HT-29 (cell line): ENCODE measurements at places on chromosomes 5 and 9.

DNA sequence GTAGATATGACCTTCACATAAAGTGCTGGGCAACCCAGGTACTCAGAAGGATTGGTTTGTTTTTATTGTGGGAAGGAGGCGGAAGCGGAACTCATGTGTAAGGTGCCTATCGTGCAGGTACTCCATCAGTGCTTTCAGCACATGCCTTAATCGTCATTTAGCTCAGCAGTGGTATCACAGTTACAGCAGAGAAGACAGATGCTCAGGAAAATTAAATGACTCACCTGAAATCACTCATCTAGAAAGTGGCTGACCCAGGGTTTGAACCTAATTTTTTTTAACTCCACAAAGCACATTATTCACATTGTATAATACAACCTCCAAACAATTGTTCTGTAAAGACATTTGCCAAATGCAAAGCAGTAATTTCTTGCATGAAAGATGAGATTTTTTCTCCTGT, 2.2 kb downstream of the C5orf46 start:
- DNase-seq, result no peak

GRCh38 chr9:70635790-70636189, 221.3 kb upstream of the KLF9 start:
- no peak for DNase-seq

- no peak for DNase-seq
These were observed 14.8 kb downstream of the ROR2 start for GRCh38 chr9:91935066-91935749.

- DNase-seq, result no peak
These were observed 72.6 kb upstream of the EQTN start for GRCh38 chr9:27369591-27369990.

- DNase-seq, result no peak
These were observed 15.7 kb upstream of the BTF3 start for GRCh38 chr5:73482383-73483136.

DNA sequence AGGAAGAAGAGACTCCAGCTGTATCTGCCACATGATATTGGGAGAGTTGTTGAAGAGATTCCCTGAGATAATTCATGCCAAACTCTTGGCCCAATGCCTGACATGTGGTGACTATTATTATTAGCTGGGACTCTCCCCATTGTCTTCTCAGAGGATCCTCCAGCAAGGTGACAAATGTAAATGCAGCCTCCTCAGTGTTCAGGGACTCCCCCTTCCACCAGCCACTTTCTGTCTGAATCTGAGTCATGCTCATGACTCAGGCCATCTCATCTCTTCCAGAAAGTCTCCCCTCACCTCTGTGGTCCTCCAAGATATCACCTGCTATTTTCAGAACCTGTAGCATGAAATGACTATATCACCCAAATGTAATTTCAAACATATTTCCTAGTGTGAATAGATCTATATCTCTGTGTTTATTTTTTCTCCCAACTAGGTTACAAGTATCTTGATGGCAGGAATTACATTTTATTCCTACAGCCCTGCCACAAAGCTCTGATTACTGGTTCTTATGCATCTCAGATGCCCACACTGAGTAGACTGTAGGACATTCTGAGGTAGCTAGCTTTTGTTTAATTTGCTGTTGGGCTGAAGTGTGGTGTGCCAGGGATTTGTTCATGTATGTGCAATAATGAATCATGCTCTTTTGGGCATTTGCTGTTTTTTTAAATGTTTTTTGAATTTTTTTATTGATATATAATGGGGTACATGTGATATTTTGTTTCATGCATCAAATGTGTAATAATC, 126.6 kb upstream of the IL12B start:
- DNase-seq, result no peak

- DNase-seq, result no peak
These were observed 315.6 kb downstream of the ZSWIM6 start for GRCh38 chr5:61647672-61648071.

- no peak for DNase-seq
These were observed 83.1 kb upstream of the SPOCK1 start for GRCh38 chr5:137582218-137582617.

DNA sequence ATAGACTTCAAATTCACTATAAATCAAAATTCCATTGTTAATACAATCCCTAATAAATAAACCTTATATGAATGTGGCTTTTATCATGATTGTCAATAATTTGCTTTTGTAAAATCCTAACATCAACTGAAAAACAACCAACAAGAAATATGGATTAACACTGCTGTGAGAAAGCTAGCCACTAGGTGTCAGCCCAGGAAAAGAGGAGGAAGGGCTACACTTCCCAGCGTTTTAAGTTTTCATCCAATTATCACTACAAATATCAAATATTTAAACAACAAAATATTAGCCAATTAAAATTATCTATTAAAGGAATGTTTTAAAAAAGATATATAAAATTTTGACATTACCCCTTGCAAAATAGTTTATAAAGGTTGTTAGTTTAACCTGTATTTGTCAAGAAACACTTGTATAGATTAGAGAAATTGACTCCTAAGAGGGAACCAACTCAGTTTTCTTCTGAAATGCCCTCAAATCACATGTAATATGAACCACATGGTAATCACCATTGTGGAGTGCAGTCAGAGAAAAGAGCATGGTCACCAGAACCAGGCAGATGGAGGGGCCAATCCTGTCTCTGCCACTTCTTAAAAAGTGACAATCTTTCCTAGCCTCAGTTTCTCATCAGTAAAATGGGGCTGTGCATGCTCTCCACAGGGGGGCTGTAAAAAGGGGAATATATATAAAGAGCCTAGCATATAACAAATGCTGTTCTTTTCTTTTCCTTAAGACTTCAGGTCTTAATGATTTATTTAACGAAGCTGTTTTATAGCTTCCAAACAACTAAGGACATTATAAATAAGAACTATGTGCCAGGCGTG, 188.2 kb downstream of the CRB2 start:
- peak; percentile 57 for DNase-seq

DNA sequence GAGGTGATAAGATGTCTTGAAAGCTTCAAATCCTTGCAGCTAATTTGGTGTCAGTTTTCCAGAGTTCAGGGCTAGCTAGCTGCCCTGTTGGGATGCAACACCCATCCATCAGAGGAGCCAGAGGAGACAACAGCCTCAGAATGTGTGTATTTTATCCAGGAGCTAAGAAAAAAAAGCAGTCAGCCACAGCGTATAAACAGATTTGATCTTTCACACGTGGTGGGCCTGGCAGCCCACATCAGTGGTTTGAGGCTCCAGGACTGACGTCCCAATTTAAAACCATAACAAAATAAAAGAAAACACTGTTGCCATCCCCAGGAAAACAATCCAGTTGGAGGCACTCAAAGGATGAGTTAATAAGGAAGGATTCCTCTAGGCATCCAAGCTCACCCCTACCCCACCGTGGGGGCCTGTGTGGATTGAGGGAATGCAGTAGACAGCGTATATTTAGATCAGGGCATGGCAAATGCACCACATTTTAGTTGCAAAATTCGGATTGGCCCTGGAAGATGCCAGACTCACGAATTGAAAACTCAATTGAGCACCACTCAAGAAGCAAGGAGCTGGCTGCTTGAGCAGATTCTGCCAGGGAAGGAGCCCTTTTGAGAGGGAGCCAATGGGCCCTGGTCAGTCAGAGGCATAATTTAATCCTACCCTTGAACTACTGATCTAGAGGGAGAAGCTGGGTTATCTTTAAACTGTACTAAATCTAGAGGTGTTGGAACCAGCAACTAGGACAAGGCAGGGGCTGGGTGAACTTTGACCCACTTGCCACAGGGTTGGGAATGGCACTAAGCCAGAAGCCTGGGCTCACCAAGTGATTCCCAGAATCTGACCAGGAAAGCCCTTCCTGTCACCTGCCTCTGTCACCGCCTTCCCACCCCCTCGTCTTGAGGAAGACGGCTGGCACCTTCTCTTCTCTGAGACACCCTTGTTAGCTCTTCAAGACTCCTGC, 17.5 kb downstream of the ADRA1B start:
- DNase-seq, result no peak

GRCh38 chr5:163453705-163454104, 6.2 kb downstream of the NUDCD2 start:
- DNase-seq, result no peak

GRCh38 chr9:37508135-37508833, 22.5 kb downstream of the POLR1E start:
- no peak for DNase-seq

- DNase-seq, result peak; percentile 75
These were observed 518 bp downstream of the SPRY4 start for GRCh38 chr5:142324136-142324870.

GRCh38 chr5:142845954-142846398, 75.8 kb downstream of the ARHGAP26 start:
- peak; percentile 65 for DNase-seq

GRCh38 chr9:101458963-101459631, 23.5 kb upstream of the ALDOB start:
- peak; percentile 80 for DNase-seq

- peak; percentile 80 for DNase-seq
These were observed 2.2 kb upstream of the GNPDA1 start for GRCh38 chr5:142014911-142015584.

DNA sequence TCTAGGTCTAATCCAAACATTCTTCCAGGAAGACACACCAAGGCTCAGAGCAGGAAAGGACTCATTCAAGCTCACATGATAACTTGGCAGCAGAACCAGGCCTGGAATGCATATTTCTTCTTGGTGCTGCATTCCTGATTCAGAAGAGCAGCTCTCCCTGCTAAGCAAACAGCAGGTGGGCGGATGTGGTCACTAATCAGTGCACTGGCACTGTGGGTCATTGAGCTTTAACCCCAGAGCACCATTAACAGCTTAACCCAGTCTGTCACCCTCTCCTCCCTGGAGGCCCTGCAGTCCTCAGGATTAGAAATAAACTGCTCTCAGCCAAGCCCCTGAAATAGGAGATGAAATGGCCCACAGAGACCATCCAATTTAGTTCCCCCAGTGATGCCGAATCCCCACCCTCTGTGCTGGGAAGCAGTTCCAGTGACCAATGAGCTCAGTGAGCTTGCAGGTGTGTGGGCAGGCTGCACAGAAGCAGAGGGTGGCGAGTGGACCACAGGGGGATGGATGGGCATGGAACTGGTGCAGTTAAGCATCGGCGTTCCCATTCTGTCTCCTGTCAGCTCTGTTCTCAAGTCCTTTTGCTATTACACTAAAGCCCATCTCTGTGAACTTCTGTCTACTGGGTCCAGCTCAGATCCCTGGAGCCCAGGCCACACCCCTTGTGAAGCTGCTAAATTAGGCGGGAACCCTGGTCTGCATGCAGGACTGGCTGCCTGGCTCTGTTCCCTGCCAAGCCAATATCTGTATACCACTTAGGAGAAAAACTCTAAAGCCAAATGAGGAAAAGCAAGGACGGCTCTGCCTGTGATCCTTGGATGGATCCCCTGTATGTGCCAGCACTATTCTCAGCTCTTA, 16.6 kb upstream of the MEGF9 start:
- DNase-seq, result peak; percentile 85

GRCh38 chr9:88604836-88605511, 70.0 kb downstream of the NXNL2 start:
- no peak for DNase-seq

DNA sequence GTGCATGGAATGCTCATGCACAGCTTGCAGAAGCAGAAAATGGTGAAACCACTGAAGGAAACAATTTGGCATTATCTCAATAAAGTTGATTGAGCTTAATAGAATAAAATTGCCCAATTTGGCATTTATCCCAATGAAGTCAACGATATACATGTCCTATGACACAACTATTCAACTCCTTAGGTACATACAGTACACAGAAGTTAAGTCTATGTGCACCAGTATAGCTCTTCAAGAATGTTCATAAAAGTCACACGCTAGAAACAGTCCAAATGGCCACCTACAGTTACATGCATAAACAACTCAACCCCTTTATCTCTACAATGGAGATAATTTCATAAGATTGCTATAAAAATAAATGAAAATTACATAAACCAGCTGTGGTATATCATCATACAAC, 184.5 kb downstream of the DENND1A start:
- no peak for DNase-seq

DNA sequence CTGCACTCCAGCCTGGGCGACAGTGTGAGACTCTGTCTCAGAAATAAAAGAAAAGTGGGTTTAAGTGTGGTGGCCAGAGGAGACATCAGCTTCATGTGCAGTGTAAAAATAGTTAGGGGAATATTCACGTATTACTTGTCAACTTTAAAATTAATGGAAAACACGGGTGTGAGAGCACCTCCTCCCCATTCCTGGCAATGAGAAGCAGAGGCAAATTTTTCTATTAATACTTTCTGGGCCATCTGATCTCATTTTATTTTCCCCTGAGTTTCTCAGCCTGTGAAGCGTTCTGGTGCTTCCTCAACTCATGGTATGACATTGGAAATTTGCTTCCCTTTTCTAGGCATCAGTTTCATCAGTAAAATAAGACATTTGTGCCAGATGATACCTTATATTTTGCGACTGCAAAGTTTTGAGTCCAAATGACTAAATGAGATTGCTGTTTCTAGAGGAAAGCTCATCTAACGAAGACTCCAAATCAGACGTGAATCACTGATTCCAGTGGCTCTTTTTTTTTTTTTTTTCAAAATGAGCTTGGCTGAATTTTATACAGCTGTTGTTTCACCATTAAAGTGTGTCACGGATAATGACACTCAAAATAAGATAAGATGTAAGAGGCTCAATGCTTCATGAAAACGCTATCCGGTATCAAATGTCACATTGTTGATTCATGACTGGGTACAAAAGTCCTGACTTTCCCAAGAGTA, 104.6 kb downstream of the MSX2 start:
- DNase-seq, result no peak

DNA sequence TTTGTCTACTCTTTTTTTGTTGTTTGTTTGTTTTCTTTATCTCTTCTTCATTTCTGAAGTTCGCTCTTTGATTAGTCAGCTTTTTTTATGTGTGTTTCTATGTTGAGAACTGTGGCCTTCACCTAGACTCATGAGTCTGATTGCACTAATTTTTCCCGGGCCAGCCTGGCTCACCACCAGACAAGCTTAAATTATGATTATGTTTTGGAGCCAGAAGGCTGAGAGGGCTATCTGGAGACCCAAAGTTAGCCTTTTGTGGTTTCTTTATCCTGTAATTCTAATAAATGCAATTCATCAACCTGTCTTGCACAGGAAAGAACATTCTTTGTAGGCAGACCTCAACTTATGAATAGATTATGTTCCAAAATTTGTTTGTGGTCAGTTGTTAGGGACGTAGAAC, 20.8 kb upstream of the ACTBL2 start:
- DNase-seq, result no peak

- no peak for DNase-seq
These were observed 64.3 kb upstream of the S1PR3 start for GRCh38 chr9:88926781-88927505.

- DNase-seq, result peak; percentile 85
These were observed 9.7 kb downstream of the LECT2 start for GRCh38 chr5:135944967-135945560.

GRCh38 chr5:67366276-67366675, 169.7 kb upstream of the CD180 start:
- no peak for DNase-seq

DNA sequence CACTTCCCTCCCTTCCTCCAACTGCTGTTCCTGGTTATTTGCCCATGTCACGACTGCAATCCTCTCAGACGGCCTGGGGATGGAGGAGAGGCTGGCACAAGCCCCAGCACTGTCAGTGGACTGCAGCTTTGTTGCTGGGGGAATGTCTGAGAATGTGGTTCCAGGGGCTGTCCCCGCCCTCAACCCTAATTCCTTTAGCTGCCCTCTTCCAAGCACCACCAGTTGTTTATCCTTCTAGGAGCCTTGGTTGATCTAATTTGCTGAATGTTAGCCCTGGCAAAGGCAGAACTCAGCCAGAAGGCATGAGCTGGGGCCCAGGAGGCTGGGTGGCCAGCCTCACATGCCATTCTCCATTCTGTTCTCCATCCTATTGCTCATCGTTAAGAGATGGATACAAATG, 51.6 kb downstream of the ADAM19 start:
- no peak for DNase-seq

- no peak for DNase-seq
These were observed 75.3 kb downstream of the NMUR2 start for GRCh38 chr5:152329761-152330283.
